GM23248 (cell line): ENCODE measurements at places on chromosomes 2 and 18. TPM values are rescaled to one million over a fixed set of nuclear protein-coding genes. Genes with fewer than 3 reads are reported as not detected.

Gene LRATD1
- polyA plus RNA-seq: 0.86 and 1.3 TPM in 2 replicates

Gene CPS1
- 1.8 and 2.1 TPM in 2 replicates for polyA plus RNA-seq

Gene RNASEH1
- 52.4 and 55.2 TPM in 2 replicates for polyA plus RNA-seq

GRCh38 chr2:128410035-128410757 lies 91.5 kb upstream of the HS6ST1 start:
- DNase-seq: no peak
- H3K4me1 ChIP-seq: peaks cover 20% of the 10 kb centered on the region
- no peak overlapping the region for H3K4me3 ChIP-seq
- no peaks in the 10 kb centered on the region for H3K36me3 ChIP-seq
- no peak overlapping the region for H3K27ac ChIP-seq
- H3K27me3 ChIP-seq: no peaks in the 10 kb centered on the region

GRCh38 chr18:30886998-30887397 lies 155.5 kb downstream of the DSC3 start:
- no peak overlapping the region for H3K4me3 ChIP-seq
- no peak for DNase-seq
- H3K4me1 ChIP-seq: no peaks in the 10 kb centered on the region
- no peaks in the 10 kb centered on the region for H3K36me3 ChIP-seq
- H3K27me3 ChIP-seq: no peaks in the 10 kb centered on the region
- no peak overlapping the region for H3K27ac ChIP-seq

Gene CKAP2L
- 9.0 and 10.9 TPM in 2 replicates for polyA plus RNA-seq

Gene GRP
- not detected in 2 replicates for polyA plus RNA-seq

Gene PARD6G
- polyA plus RNA-seq: 0.42 and 0.53 TPM in 2 replicates

Gene GPR75
- 0.16 and 0.23 TPM in 2 replicates for polyA plus RNA-seq

- H3K4me1 ChIP-seq: no peaks in the 10 kb centered on the region
- no peaks in the 10 kb centered on the region for H3K27me3 ChIP-seq
- H3K27ac ChIP-seq: no peak overlapping the region
- H3K4me3 ChIP-seq: no peak overlapping the region
Measured at GRCh38 chr18:34281722-34282121, 57.0 kb upstream of the NOL4 start.

Gene CCL20
- polyA plus RNA-seq: not detected in 2 replicates

DNA sequence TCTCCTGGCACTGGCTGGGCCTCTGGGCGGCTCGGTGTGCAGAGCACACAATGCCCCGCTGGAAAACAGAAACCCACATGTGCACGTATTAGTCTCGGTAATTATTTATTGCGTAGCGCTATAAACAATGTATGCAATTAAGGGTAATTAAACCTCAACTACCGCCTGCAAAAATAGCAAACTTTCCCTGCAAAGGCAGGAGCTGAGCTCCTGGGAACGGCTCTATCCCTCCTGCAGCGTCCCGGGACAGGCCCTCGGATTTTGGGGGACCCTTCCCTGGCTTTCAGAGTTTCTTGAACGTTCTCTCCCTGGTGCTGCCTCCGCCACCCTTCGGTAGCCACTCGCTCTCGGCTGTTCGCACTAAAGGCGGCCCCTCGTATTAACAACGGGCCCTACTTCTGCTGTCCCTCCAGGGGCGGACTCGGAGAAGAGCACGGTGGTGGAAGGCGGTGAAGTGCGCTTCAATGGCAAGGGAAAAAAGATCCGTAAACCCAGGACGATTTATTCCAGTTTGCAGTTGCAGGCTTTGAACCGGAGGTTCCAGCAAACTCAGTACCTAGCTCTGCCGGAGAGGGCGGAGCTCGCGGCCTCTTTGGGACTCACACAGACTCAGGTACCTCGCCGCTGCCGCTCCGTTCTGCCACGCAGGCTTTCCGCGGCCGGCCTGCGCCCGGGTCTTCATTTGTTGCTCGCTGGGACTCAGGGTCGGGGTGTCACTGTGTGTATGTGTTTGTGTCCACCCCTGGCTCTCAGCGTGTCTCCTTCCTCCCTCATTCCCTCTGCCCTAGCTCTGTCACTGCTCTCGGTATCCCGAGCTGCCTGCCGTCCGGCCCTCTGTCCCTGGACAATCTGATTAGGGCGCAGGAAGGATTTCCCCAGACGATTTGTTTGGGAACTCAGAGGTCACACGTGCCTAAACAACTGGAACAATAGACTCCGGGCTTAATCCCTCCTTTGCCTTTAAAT lies 1.2 kb downstream of the DLX1 start:
- peak; percentile 65 for DNase-seq
- no peaks in the 10 kb centered on the region for H3K36me3 ChIP-seq
- peak overlapping the region; percentile 81 for H3K4me3 ChIP-seq
- peak overlapping the region; percentile 92 for H3K27ac ChIP-seq
- H3K27me3 ChIP-seq: peaks cover 14% of the 10 kb centered on the region
- peaks cover 8% of the 10 kb centered on the region; the same call in 1 of the 2 replicates for H3K4me1 ChIP-seq

GRCh38 chr18:49967171-49967570 lies 153.8 kb upstream of the ACAA2 start:
- DNase-seq: no peak
- H3K27me3 ChIP-seq: peaks cover 5% of the 10 kb centered on the region
- no peaks in the 10 kb centered on the region for H3K36me3 ChIP-seq
- no peak overlapping the region for H3K27ac ChIP-seq

Gene LAMA3
- polyA plus RNA-seq: 0.46 and 0.93 TPM in 2 replicates

Gene DYNAP
- polyA plus RNA-seq: not detected in 2 replicates

DNA sequence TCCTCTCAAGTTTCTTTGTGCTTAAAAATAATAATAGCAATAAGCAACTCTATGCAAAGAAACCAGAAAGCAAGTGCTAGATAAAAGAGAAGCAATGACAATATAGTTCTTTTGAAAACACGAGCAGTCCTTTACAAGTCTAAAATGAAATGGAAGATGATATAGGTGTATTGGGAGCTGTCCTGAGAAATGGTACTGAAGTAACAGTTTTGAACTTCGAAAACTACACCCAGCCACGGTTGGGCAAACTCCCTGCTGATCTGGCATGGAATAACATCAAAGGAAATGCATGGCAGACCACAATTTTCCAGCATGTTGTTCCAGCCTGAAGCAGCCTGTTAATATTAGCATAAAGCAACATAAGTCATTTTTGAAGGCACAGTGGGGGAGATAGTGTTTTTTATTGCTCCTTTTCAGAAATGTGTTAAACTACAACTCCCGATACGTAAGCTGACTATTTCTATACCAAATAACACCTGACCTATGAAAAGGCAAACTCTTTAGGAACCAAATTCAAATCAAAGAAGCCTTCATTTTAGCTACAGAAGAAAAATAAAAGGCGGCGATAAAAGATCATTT lies 596.1 kb upstream of the KLHL29 start:
- H3K27me3 ChIP-seq: no peaks in the 10 kb centered on the region
- no peak overlapping the region for H3K4me3 ChIP-seq
- H3K4me1 ChIP-seq: no peaks in the 10 kb centered on the region
- DNase-seq: no peak

DNA sequence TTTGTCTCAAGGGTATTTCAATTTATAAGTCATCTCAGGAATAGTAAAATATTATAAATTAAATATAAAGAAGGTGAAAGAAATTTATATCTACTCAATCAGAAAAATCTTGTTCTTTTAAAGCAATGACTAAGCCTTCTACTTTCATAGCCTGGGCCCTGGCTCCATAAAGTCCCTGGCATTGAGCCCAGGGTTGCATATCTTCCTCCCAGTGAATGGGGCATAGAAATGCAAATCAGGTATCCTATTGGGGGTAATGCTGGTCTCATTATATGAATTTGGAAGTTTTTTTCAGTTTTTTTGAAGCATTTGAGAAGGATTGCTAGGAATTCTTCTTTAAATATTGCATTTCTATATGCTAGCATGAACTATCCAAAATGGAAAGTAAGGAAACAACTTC lies 73.9 kb upstream of the MC2R start:
- no peak for DNase-seq
- no peaks in the 10 kb centered on the region for H3K27me3 ChIP-seq
- no peak overlapping the region for H3K27ac ChIP-seq
- no peaks in the 10 kb centered on the region for H3K4me1 ChIP-seq

DNA sequence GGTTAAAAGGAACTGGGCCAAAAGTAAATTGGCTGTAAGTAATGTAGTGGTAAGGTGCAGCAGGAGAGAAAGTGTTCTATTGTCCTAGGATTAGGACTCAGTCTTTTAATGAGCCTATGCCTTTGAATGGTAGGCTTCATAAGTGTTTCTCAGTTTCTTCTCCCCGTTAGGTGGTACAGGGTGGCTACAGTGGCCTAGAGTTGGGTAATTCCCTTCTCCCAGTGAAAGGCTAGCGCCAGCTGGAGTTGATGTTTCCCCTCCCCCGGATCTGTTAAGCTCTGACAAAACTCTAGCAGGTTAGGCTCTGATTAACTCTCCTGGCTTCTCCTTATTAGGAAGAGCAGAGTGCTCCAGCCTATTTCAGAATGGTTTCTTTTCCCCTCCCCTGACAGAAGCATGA lies 127.7 kb downstream of the DNAH6 start:
- no peak for DNase-seq
- H3K36me3 ChIP-seq: no peaks in the 10 kb centered on the region
- no peak overlapping the region for H3K4me3 ChIP-seq
- H3K27me3 ChIP-seq: peaks cover 21% of the 10 kb centered on the region

Gene SERPINB12
- not detected in 2 replicates for polyA plus RNA-seq

Gene WNT6
- polyA plus RNA-seq: not detected in 2 replicates

DNA sequence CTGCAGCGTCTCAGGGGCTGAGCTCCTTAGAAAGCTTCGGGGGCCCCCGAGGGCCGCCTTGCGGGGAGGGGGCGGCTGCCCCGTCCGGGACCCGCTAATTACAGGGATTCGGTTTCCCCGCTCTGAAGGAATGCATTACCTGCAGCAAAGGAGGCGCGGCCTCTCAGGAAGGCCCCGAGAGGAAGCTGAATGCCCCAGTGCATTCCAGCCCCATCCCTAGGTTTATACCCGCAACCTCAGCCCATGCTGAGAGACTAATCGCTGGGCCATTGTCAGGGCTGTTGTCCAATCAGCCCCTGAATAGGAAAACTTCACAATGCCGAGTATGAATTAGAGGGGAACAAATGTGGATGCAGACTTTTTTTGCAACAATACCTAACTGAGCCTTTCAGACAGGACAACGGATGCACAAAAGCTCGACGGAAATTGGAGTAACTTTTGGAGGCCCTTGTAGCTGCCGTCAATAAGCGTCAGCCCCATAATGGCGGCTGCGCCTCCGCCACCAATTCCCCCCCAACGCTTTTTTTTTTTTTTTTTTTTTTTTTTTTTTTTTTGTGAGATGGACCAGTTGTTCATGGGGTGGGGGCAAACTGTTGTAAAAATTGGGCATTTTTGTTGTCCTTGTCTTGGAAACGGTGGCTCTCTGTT lies 138.6 kb upstream of the SIX3 start:
- no peak overlapping the region for H3K4me3 ChIP-seq
- H3K27me3 ChIP-seq: peaks cover 99% of the 10 kb centered on the region
- H3K36me3 ChIP-seq: no peaks in the 10 kb centered on the region
- DNase-seq: no peak

DNA sequence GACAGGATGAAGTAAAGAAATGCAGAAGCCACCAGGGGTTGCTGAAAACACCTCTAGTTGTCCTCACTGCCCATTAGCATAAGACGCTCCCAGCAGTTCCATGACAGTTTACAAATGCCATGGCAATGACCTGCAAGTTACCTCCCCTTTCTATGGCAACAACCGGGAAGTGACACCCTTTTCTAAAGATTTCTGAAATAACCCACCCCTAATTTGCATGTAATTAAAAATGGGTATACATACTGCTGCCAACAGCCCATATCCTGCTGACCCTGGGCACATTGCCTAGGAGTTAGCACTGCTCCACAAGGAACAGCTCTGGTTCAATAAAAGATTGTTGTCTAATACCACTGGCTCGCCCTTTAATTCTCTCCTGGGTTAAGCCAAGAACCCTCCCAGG lies 178.3 kb upstream of the LRATD1 start:
- no peak overlapping the region for H3K27ac ChIP-seq
- H3K4me3 ChIP-seq: no peak overlapping the region
- DNase-seq: no peak
- H3K36me3 ChIP-seq: no peaks in the 10 kb centered on the region
- H3K27me3 ChIP-seq: no peaks in the 10 kb centered on the region

DNA sequence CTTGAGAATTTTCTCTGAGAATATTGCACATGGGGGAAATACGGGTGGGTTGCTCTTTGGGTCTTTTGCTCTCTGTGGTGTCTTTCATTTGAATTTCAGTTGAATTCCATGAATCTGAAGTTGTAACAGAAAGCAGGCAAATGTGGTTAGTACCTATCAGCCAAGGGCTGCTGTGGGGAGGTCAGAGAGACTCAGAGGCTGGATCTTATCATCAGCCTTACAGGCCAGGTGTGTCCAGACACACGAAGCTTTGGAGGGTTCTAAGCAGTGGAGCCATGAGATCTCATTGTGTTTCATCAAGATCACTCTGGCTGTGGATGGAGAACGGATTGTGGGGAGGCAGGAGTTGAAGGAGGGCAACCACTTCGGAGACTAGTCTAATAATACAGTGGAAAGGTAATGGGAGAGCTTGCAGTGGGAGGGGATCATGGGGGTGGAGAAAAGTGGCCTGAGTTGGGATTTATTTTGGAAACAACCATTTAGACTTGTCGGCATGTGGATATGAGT lies 68.1 kb downstream of the GNAL start:
- no peak overlapping the region for H3K4me3 ChIP-seq
- H3K27me3 ChIP-seq: peaks cover 29% of the 10 kb centered on the region
- H3K36me3 ChIP-seq: no peaks in the 10 kb centered on the region

- no peak overlapping the region for H3K4me3 ChIP-seq
- no peak overlapping the region for H3K27ac ChIP-seq
- peaks cover 16% of the 10 kb centered on the region for H3K4me1 ChIP-seq
- H3K36me3 ChIP-seq: no peaks in the 10 kb centered on the region
Measured at GRCh38 chr2:10957391-10957790, 45.7 kb downstream of the KCNF1 start.

Gene UPP2
- polyA plus RNA-seq: not detected in 2 replicates

DNA sequence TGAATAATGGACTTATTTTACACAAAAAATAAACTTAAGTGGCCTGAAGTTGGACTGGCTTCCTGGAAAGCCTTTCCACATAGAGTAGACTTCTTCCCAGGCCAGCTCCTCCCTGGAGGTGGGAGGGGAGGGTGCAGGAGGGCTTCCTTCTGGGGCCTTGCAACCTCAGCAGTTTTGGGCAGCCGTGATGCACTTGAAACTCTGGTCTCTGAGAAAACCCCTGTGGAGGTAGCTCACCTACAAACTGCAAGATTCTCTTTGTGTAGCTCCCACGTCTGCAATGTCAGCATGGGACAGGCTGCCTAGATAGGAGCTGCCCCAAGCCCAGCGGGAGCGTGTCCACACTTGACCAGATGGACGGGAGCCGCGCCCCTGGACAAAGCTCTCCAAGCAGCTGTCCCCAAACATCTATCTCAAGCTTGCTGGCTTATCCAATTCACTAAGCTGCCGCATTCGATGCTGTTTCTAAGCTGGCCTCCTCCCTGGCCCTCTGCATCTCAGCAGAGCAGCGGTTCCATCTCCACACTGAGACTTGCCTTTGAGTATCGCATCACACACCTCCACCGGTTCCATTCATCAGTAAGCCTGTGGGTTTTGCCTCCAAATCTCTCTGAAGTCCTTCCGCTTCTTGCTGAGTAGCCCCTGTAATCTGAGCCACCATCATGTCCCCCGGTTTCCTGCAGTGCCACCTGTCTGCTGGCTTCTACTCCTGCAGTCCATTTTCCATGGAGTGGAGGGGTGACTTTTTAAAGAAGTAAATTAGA lies 1.6 kb upstream of the LPIN1 start:
- H3K4me1 ChIP-seq: peaks cover 6% of the 10 kb centered on the region; the same call in 1 of the 2 replicates
- H3K27ac ChIP-seq: 0 out of 2 replicates have a peak overlapping the region, but pooled peaks have one; percentile 26
- H3K27me3 ChIP-seq: no peaks in the 10 kb centered on the region

GRCh38 chr2:209424199-209424701 lies 403 bp downstream of the MAP2 start:
- H3K4me3 ChIP-seq: peak overlapping the region; percentile 82
- DNase-seq: peak; percentile 12
- no peaks in the 10 kb centered on the region for H3K4me1 ChIP-seq
- H3K27me3 ChIP-seq: no peaks in the 10 kb centered on the region
- no peak overlapping the region for H3K27ac ChIP-seq
- H3K36me3 ChIP-seq: no peaks in the 10 kb centered on the region
